ENCODE measurements at places on chromosomes 2 and 18.

DNA sequence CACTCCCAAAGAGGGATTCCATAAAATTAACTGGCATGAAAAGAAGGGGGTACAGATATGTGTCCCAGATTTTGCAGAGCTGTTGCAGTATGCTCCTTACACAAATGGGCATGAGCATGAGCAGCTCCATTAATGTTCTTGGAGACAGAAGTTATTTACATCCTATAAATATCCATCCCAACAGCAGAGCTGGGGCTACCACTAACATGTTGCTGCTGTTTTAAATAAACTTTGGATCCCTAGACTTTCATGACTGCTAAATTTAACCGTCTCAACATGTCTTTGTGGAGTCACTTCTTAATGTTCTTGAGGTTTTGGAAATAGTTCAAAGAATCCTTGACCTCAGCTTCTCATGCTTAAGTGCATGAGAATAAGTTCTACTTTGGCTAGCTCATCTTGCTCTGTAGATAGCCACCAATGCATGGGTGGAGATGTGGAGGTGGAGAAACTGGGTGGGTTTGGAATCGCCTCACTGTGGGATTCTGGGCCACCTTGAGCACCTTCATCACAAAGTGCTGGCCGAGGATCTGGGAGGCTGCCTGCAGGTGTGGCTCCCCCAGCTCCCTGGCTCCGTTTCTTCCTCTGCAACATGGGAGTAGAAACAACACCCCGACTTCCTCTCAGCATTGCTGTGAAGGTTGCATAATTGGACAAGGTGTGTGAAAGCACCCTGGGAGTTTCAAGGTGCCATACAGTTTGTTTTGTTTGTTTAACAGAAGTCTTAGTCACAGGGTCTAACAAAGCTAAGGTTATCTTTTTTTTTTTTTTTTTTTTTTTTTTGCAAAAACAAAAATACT lies 307.2 kb downstream of the MYCN start:
- no peak for DNase-seq

DNA sequence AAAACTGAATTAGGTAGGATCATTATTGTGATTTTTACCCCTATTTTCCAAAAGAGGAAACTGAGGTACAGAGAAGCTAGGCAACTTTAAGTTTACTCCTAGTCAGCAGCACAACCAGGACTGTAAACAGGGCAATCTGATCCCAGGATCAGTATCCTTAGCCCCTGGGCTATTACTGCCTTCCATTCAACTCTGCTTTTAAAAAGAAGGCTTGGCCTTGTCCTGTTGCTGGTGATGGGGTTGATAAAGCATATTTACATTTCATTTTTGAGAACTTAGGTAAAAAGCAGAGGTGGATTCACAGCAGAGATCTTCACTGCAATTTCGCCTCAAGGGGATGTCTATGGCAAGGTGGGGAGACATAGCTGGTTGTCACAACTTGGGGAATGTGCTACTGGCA lies 148.5 kb downstream of the GALNT14 start:
- no peak for DNase-seq

- peak; percentile 90 for DNase-seq
Measured at GRCh38 chr18:26549263-26550094, 1.1 kb upstream of the KCTD1 start.

GRCh38 chr2:38037757-38038621 lies 38.0 kb downstream of the CYP1B1 start:
- DNase-seq = peak; percentile 55

- DNase-seq = no peak
Measured at GRCh38 chr2:230947908-230948365, 22.9 kb upstream of the GPR55 start.

GRCh38 chr2:36361396-36361795 lies 5.8 kb downstream of the CRIM1 start:
- no peak for DNase-seq

All from kidney tubule cell (primary cell).